ENCODE measurements at places on chromosomes 16 and 17. TPM values are rescaled to one million over a fixed set of nuclear protein-coding genes. Genes with fewer than 3 reads are reported as not detected.

DNA sequence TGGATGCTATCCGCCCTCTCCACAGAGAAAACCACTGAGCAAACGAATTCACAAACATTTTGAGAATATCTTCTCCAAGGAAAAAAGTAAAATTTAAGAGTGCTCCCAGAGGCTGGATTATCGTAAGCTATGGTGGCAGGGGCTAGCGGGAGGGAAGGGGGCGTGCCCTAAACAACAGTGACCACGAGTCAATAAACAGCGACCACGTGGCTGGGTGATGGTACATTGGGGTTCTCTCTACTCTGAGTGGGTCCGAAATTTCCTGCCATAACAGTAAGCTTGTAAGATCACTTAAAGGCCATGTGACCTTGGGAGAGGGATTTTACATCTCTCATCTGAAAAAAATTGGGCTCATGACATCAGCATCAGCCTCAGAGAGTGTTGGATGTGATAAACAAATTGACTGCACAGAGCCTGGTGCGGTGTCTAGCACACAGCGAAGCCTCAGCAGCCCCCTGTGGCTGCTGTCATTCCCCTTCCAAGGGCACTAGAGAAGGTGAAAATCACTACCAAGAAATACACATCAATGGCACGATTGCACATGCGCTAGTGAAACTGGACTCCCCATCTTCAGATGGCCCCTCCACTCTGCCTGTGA, 213.2 kb downstream of the XYLT1 start:
- DNase-seq: no peak

- DNase-seq: no peak
Observed at GRCh38 chr16:68915589-68915988, 72.3 kb downstream of the TANGO6 start.

DNA sequence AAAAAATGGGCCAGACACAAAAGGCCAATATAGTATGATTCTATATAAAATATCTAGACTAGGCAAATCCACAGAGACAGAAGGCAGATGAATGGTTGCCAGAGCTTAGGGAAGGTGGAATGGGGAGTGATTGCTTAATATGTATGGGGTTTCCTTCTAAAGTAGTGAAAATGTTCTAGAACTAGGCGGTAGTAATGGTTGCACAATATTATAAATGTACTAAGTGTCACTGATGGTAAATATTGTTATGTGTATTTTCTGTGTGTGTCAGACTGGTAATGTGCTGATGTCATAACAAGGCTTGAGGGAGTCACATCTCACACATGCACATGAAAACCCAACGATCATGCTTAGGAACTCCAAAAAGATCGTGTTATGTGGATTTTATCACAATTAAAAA, 106.9 kb upstream of the SIAH1 start:
- DNase-seq: no peak

- DNase-seq: peak; percentile 30
Observed at GRCh38 chr16:68800257-68800875, 43.0 kb upstream of the TANGO6 start.

DNA sequence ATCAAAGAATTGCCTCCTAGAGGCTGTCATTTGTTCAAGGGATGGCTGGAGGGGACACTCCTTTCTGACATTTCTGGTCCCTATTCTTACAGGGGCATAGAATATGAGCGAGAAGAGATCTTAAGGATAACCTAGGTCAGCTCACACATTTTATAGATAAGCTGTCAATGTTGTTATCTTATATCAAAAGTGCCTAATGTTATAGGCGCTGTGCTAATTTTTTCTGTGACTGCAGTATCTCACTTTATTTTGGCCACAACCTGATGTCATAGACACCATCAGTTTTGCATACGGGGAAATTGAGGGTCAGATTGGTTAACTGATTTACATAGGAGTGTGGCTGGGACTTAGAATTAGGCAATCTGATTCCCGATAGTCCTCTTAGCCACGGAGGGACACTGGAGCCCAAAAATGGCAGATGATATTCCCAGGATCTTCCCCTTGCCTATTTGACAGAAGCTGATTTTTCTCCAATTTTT, 1.2 kb downstream of the CPD start:
- DNase-seq: peak; percentile 45

- DNase-seq: no peak
Observed at GRCh38 chr16:85750827-85751697, at the start of gene C16orf74. C16orf74 (minus strand) TSS chr16:85751096; CDS start chr16:85735217, 15,879 bp downstream.

- DNase-seq: no peak
Observed at GRCh38 chr16:2426941-2427361, 2.3 kb upstream of the CCNF start.

DNA sequence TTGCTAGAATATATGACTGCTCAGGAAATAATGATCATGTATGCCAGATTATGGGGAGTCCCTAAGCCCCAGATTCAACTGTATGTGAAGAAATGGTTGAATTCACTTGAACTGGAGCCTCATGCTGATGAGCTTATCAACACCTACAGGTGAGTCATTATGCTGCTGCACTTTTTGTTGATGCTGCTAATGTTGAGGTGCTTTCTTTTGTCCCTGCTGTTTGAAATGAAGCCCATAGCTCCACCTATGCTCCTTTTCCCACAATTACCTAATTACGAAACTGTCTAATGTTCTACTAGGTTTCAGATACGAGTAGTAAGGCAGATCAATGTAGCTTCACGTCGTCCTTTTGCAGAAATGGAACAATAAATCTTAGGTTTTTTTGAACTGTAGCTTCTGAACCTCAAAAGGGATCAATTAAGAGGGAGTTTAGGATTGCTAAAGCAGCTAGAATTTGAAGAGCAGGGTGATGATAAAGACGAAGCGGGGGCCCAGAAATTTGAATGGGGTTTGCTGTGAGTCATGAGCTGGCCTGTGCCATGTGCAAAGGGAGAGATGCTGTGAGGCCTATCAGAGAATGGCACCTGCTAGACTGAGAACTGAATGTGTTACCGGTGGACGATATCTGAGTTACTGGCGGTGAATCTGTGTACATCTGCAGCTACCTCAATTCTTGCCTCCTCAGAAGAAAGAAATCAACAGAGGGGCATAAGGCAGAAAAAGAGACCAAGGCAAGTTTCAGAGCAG, 6.1 kb upstream of the UQCRC2 start:
- no peak for DNase-seq

DNA sequence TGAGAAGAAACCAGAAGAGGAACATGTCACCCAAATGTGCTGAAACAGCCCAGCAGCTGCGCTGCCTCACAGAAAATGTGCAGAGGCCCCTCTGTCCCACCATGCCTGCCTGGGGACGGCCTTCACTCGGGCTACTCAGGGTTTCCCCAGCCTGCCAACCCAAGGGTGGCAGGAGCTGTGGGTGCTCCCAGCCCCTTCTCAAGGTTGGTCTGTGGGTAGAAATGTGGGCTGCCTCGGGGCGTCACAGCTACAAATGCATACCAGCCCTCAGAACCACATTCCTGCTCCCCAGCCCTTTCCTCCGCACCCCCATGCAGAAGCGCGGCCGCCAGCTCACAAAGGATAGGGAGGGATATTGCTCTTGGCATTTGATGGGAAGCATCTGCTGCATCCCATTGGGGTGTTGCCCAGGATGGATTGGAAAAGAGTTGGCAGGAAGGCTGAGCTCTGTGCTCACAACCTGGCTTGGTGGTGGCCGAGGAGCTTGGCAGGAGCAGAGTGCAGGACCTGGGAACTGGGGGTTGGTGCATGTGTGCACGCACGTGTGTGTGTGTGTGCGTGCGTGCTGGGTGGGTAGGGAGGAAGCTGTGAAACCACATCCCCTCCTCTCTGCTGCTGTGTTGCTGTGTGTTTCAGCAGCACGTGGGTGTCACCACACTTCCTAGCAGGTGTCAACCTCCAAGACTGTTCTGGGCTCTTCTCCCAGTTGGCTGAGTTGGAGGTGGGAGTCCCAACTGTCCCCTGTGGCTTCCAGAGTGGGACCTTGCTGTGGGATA, 304.4 kb downstream of the SEC14L1 start:
- peak; percentile 94 for DNase-seq

DNA sequence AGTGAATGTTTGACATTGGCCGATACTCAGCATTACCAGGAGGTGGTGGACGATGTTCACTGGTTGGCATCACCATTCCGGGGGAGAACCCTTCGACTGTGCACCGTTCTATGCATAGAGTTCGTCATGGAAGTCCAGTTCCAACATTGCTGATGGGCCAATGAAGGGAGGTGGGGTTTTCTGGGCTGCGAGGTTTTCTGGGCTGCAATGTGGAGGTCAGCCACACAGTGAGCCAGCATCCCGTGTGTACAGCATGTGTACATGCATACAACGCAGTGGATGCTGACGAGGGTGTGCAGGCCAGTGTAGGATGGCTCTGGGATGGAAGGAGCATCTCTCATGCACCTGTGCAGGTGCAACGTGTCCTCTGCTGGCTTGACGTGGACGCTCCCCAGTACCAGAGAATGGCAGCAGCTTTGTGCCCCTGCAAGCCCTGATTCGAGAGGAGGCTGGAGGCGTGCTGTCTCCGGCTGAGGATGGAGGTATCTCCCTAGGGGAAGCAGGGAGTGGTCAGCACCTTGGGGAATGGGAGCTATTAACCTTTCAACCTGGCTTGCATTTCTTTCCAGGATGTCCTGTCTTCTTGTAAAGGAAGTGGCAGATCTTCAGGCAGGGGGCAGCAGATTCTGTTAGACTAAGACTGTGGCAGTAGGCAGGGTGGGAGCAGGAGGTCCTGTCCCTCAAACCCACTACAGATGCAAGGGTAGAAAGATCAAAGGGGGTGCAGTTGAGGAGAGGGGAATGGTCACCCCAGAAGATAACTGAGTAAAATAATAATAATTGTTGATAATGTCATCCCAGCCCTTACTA, 98.2 kb downstream of the CYLD start:
- DNase-seq: no peak

DNA sequence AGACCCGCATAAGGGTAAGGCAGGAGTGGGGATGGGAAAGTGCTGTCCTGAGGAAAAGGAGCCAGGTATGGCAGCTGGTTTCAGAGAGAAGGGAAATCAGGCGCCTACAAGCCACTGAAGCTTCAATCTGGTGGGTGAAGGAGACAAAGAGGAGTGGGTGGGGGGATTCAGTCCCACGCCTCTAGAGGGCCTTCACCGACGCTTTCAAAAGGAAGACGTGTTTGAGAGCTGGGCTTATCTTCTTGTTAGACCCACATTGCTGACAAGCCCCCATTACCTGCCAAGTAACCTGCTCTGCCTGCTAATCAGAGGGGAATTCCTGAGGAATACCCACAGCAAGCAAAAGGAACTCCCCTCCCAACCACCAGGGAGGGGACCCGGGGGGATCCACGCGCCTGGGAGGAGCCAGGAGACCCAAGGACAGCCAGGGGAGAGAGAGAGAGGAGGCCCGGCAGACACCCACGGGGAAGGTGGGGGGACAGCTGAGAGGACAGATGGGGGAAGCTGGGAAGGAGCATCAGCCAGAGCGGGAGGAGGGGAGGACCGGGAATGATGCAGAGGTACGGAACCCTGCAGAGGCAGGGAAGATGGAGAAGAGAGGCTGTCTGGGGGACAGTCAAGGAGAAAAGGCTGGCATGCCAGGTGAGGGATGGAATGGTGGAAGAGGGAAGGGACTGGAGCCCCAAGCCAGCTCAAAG, 1.0 kb downstream of the MTMR4 start:
- no peak for DNase-seq

- DNase-seq: no peak
Observed at GRCh38 chr16:81492965-81493754, 48.6 kb downstream of the CMIP start.

- no peak for DNase-seq
Observed at GRCh38 chr17:42025936-42026335, 6.0 kb downstream of the NKIRAS2 start.

Gene KLHL10
- not detected for polyA plus RNA-seq

Gene TP53TG3B
- not detected for polyA plus RNA-seq

Gene DNAH17
- 0.09 TPM for polyA plus RNA-seq

Gene CHAD
- polyA plus RNA-seq: not detected

Gene LYZL6
- polyA plus RNA-seq: not detected

Data from immature natural killer cell (primary cell).